NCI-H2081 treated with DMSO at 0.1 percent for 48 hours (cell line): ENCODE measurements at places on chromosomes 6 and 20.

- no peak for DNase-seq
Observed at GRCh38 chr6:12229332-12229731, 60.8 kb upstream of the EDN1 start.

- DNase-seq = no peak
Observed at GRCh38 chr6:155962276-155962675, 506.6 kb upstream of the NOX3 start.

GRCh38 chr6:133631421-133631820, 257.5 kb upstream of the TCF21 start:
- DNase-seq = no peak

- DNase-seq = no peak
Observed at GRCh38 chr6:125835221-125835744, 44.5 kb downstream of the NCOA7 start.

DNA sequence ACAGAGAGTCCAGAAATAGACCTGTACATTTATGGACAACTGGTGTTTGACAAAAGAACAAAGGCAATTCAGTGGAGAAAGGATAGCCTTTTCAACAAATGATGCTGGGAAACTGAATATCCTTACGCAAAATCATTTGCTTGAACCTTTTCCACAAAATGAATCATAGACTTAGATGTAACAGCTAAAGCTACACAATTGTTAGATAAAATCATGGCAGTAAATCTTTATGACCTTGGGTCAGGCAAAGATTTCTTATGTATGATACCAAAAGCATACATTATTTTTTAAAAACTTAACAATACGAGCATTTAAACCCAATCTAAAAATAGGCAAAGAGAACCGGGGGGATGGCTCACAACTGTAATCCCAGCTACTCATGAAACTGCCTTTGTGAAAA, 73.5 kb upstream of the DST start:
- DNase-seq = no peak

DNA sequence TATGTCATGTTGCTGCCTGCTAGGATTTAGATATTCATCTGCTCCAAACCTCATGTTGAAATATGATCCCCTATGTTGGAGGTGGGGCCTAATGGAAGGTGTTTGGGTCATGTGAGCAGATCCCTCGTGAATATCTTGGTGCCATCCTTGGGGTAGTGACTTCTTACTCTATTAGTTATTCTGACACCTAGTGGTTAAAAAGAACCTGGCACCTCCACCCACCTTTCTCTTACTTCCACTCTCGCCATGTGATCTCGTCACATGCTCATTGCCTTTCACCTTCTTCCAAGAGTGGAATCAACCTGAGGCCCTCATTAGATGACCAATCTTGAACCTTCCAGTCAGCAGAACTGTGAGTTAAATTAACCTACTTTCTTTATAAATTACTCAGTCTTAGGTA, 549.4 kb upstream of the SYNCRIP start:
- no peak for DNase-seq

GRCh38 chr6:5626727-5627426, 365.6 kb downstream of the FARS2 start:
- no peak for DNase-seq

DNA sequence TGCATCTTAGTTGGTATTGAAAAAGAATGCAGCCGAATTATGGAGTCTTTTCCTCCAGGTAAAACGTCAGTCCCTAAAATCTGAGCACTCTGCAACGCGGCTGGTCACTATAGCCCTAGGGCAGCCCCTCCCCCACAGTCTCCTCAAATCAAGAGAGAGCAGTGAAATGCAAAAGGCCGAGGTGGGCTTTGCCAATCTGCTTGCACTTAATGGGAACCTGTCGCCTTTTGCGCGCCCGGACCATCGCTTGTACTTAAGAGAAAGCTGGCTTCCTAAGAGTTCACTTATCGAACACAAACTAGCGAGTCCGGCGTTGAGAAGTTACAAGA, 447 bp downstream of the MCM3 start:
- DNase-seq = no peak

DNA sequence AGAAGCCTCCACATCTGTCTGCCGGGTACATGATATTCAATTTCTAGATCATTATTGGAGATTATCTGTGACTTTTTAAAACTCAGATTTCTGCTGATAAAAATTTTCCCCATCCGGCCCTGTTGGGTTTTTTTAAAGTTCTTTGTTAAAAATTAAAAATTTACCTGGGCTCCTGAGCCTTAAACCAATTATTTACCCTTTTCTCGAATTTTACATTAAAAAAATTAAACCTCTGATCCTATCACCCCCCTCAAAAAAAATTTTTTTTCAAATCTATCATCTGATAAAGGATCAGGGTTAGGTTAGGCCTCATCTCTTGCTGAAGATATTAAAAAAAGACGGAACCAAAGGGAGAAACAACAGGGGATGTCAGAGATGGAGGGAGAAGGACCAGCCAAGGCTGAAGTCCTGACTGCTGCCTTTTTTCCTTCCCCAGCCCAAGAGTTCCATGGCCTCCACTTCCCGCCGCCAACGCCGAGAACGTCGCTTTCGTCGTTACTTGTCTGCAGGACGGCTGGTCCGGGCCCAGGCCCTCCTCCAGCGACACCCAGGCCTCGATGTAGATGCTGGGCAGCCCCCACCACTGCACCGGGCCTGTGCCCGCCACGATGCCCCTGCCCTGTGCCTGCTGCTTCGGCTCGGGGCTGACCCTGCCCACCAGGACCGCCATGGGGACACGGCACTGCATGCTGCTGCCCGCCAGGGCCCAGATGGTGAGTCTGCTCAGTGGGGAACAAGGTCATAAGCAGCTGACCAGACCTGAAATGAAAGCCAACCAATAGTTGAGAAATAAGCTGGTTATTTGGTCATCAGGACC, 527 bp downstream of the NFKBIL1 start:
- DNase-seq = no peak
